ENCODE measurements at places on chromosomes 1 and 21.

GRCh38 chr1:192445839-192446489 is 129.2 kb downstream of the RGS21 start:
- peak; percentile 36 for DNase-seq

DNA sequence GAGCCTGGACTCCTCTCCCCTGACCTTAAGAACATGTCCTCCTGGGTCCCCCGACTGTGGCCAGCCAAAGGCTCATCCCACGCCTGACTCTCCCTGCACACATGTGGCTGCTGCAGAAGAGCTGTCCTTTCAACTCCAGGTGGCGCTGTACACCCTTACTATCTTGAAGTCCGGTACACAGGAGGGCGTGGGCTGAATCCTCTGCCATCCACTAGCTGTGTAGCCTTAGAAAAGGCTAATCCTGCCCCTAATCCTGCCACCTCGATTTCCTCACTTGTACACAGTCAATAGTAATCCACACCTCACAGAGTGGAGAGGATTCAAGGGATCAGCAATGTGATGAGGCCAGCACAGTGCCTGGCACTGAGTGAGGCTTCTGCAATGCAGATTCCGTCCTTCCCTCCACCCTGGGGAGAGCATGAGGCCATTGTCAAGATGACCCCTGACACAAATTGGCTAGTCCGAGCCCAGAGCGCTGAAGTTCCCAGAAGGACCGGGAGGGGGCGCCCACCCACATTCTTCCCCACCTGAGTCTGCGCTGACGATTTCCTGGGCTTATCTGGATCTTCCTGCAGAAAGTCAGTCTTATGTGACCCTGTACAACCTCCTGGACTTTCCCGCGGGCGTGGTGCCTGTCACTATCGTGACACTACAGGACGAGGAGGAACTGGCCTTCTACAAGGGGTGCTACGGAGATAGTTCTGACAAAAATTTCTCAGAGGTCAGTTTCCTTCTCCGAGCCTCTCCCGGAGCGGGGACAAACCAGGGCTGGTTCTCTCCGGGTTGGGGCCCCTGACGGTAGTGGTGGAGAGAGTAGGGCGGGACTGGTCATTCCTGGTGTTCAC is 47.1 kb upstream of the DMBX1 start:
- peak; percentile 47 for DNase-seq

GRCh38 chr1:164659621-164660411 is 100.8 kb downstream of the PBX1 start:
- no peak for DNase-seq

DNA sequence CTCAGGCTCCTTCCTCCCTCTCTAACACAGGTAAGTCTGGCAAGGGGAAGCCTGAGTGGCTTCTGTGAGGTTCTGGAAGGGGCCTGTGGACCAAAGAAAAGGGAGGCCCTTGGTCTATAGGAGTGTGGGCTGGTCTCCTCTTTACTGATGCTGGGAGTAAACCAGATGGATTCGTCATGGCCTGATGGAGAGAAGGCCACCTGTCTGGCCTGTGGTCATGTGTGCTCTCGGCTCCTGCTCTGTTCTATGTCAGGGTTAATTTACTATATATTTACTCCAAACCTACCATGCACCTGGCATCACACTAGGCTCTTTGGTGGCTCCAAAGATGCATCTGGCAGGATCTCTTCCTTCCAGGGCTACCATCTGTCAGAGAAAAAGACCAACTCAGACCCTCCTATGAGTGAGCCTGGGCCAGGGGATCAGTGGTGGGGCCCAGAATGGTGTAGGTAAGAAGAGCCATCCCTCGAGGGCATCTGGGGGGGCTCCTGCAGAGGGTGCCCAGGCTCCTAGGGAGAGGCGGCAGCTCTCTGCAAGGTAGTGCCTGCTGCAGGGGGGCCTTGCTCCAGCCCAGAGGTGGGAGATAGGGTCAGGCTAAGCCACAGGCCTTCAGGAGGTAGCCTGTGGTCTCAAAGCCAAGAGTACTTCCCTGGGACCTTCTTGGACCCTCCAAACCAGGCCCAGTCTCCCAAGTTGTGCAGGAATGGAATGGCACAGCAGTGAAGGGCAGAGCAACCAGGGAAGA is 68.2 kb upstream of the SELENON start:
- no peak for DNase-seq

- no peak for DNase-seq
Measured at GRCh38 chr1:44919400-44919799, 67.0 kb downstream of the EIF2B3 start.

DNA sequence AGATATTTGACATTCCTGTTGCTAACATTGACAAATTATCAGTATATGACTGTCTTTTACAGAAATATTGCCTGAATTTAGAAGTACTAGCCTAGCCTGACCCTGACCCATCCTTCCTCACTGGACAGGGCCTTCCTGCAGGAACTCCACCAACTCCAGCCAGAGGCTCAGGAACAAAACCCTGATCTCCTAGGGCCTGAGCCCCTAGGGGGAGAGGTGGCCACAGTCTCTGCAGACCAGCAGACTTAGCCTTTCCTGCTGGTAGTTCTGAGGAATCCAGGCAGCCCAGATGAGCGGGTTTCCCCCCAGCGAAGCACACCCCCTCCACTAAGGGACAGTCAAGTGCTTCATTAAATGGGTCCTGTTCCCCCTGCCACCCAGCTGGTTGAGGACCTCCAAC is 44.3 kb upstream of the LRIF1 start:
- no peak for DNase-seq

- DNase-seq = no peak
Measured at GRCh38 chr1:201185527-201186128, 5.0 kb upstream of the IGFN1 start.

DNA sequence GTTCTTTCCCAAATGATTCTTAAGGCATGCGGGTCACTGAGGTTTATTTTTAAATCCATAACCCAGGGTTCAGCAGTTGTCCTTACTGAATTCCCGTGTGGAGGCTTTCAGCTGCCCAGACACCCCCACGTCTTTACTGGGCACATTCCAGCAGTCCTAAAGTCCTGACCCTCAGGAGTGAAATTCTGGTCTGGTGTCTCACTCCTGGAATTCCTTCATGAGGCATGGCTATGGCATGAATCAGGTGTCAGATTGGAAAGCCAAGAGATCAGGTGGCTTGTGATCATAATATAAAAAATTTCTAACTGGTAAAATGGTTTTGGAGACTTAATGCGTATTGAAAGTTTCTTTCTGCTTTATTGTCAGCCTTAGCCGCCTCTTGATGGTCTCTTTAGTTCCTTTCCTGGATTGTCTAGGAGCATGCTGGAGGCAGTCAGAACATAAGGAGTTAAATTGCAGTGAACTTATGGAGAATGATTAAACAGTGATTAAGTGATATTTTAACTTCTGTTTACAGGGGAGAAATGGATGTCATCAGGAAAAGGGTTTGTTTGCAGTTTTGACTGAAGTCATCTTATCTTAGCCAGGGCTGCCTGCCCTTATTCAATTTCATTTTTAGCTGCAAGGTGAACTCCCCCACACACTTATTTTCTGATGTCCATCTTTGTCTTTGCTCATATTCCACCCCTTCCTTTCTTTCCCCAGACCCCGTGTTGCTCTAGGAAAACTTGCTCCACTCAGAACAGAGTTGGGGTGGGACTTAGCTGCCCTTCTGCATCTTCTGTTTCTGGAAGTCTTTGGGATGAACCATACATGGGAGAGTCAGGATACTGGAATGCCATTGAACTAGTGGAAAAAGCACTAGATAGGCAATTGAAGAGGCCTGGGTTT is 25.7 kb upstream of the MACF1 start:
- no peak for DNase-seq

- DNase-seq = no peak
Measured at GRCh38 chr1:12034381-12034801, 15.1 kb downstream of the MIIP start.

GRCh38 chr1:160953030-160953429 is 1.6 kb downstream of the ITLN2 start:
- DNase-seq = no peak

- no peak for DNase-seq
Measured at GRCh38 chr1:89620664-89621063, 12.3 kb upstream of the LRRC8C start.

GRCh38 chr1:23475641-23476040 is 8.3 kb downstream of the ASAP3 start:
- no peak for DNase-seq

DNA sequence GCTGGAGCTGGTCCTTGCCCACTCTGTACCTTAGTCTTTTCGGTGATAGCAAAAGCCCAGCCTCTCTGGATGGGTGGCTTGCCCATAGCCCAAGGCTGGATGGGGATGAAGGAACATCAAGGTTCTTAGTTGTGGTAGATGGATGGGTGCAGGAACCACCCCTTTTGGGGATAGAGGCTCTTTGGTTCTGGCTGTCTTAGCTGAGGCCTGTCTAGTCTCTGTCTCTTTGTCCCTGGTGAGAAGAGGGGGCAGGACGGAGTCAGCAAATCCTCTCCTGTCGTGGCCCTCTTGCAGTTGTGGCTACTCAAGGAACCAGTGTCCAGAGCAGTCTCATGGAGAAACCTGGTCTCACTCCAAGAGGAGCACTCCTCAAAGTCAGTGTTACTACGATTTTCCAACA is 8.5 kb downstream of the VANGL2 start:
- DNase-seq = no peak

- no peak for DNase-seq
Measured at GRCh38 chr1:9233241-9233941, 1.2 kb upstream of the H6PD start.

DNA sequence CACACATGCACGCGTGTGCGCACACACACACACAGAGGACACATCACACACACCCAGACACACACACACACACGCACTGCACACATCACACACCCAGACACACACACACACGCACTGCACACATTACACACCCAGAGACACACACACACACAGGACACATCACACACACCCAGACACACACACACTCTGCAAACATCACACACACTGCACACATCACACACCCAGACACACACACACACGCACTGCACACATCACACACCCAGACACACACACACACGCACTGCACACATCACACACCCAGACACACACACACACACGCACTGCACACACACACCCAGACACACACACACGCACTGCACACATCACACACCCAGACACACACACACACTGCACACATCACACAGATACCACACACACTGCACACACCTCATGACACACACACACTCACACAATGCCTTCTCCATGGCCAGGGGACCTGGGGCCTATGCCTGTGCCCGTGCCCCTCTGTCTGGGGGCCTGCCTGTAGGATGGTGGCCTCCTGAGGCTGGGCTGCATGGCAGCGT is 24.4 kb downstream of the CRYAA start:
- DNase-seq = no peak

DNA sequence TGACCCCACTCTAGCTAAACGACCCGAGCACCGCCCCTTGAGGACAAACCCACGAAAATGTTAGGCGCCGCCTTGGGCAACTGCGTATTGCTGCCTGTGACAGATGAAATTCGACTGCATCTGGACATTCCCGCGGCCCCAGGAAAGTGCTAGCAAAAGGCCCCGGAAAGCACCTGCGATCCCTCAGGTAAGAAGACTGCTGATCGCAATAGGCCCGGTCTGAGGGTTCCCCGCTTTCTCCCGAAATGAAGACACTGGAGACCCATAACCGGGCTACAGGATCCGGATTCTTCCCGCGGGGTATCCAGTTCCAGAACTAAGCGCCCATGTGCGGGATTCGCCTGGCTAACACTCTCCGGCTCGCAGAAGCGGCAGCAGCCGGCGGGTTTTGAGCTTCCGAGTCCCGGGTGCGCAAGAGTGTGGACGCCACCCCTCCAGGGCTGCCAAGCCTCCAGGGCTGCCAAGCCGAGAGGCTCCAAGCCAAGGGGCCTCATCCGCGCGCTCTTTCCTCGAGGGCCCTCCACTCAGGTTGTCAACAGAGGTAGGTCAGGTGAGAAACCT is 157.9 kb upstream of the NBPF11 start:
- no peak for DNase-seq

- no peak for DNase-seq
Measured at GRCh38 chr1:205162301-205162700, 40.5 kb upstream of the RBBP5 start.

Data from T follicular helper cell (primary cell).